Esophagus squamous epithelium (tissue), 5 donors: ENCODE measurements at places on chromosomes 12 and 14.

DNA sequence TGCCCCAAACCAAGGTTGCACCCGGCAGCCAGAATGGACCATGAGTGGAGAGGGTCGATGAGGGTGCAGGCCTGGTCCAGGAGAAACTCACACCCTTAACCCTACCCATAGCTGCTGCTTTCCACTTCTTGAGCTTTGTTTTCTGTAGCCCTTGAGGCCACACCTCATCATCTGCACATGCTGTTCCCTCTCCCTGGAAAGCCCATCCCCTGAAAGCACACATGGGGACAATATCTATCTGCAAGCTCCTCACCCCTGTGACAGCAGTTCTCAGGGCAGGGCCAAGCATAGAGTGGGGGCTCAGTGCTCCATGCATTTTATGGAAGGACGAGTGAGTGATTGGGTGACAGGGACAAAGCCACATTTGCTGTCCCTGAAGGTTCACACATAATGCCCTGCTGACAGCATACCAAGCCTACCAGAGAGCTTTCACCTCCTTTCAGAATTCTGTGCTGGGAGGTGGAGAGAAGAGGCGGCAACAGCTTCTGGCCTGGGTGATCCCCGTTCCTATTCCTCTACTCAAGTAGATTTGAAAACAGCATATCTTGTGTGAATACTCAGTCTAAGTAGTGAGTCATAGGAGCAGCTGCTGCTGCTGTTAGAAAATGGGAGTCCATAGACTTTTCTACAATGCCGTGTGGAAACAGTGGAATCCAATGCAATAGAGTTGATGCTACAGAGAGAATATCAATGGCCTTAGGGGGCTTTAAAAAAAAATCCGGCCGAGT is 44.6 kb downstream of the SRGAP1 start:
- DNase-seq, result no peak

GRCh38 chr12:6062395-6062756 is 62.1 kb downstream of the VWF start:
- DNase-seq, result no peak

GRCh38 chr12:106801167-106801708 is 26.8 kb downstream of the RIC8B start:
- no peak for DNase-seq

DNA sequence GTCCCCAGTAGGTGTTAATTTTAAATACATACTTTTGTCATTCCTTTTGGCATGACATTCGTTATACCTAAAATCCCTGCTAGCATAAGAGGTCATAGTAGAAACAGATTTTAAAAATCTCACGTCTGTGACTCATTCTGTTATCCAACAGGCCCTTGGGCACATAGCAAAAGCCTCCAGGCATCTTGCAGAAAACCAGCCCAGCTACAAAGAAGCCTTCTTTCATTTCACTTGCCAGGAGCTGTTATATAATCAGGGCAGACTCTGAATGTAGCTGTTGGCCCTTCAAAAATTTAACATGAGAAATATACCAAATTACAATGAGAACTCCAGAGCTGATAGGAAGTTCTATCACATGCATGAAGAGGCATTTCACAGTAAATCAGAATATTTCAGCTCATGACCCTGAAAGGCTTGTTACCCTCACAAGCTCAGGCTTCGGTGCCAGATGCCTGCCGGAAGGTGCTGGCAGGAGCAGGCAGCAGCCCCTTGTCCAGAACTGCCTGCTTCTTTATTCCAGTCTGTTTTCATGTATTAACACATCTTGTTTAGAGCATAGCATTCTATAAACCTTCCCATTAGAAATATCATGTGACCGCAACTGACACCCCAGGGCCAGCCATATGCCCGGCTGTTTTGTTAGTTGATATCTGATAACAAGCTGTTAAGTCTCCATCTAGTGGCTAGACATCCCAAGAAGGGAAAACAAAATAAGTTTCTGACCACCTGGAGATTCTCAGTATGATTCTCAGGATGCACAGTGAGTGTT is 17.8 kb downstream of the E2F7 start:
- DNase-seq, result no peak

DNA sequence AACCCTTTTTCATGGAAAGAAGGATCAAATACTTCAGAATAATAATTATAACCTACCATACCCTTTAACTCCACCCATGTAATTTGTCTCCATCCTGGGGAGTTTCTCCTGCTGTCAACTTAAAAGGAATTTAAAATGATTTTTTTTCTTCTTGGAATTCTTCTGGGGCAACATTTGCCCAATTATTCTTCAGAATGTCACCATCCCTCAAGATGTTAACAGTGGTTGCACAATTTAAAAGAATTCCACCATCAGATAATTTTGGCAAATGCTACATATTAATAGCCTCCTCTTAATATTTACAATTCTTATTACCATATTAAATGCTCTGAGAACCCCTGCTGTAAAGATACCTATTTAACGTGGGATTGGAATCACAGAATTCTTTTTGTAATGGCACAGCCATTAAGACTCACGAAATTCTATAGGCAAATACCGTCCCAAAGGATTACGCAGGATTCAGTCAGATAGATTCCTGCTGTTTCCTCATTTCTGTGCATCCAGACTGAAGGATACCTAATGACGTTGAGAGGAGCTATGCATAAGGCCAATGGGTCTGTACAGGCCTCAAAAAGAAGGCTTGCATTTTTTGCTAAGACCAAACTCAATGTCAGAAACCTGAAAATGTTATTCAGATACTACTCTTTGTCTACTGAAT is 177.5 kb downstream of the DAD1 start:
- DNase-seq, result no peak

DNA sequence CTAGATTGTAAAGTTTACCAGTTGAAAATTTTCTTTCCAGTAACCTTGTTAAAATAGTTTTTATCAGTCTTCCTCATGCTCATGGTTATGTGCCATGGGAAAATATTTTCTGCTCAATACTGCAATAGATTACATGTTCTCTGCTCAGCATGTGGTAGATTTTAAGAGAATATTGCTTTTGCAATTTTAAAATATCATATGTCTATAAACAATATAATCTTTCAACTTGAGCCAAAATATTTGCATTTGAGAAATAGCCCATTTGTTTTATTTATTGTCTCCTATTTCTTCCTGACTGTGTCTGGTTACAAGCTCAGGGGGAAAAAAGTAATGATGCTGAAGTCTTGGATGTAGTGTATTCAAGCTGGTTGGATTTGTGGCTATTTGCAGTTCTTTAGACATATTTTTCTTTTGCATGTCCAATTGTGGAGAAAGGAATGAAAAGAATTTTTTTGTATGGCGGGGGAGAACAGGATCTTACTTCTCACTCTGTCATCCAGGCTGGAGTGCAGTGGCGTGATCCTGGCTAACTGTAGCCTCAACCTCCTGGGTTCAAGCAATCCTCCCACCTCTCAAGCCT is 342.6 kb upstream of the NAV3 start:
- no peak for DNase-seq

- DNase-seq, result no peak
Observed at GRCh38 chr14:81314443-81315175, 85.5 kb downstream of the STON2 start.

- no peak for DNase-seq
Observed at GRCh38 chr12:53100466-53101151, 2.7 kb upstream of the SOAT2 start.

- no peak for DNase-seq
Observed at GRCh38 chr14:71645656-71646055, 286.6 kb upstream of the RGS6 start.

DNA sequence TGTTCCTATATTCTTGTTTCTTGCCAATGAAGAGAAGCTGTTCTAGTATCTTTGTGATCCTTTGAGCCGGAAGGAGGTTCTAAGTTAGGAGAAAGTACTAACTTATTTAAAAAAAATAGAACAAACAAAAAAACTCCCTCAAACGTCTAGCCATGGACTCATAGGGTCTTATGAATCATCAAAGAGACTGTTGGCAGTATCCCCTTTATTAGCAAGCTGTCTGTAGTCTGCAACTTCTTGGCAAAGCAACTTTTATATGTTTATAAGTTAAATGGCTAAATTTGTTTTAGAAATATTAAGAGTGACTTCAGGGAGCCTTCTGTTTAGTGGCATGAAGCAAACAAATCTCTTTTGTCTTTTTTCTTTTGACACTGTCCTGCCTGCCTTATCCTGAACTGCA is 291.9 kb downstream of the FUT8 start:
- no peak for DNase-seq

- no peak for DNase-seq
Observed at GRCh38 chr12:124463341-124463921, 104.0 kb downstream of the NCOR2 start.

- no peak for DNase-seq
Observed at GRCh38 chr14:61453103-61453767, 131.9 kb downstream of the PRKCH start.

GRCh38 chr14:88791629-88792472 is 902 bp downstream of the EML5 start:
- no peak for DNase-seq

DNA sequence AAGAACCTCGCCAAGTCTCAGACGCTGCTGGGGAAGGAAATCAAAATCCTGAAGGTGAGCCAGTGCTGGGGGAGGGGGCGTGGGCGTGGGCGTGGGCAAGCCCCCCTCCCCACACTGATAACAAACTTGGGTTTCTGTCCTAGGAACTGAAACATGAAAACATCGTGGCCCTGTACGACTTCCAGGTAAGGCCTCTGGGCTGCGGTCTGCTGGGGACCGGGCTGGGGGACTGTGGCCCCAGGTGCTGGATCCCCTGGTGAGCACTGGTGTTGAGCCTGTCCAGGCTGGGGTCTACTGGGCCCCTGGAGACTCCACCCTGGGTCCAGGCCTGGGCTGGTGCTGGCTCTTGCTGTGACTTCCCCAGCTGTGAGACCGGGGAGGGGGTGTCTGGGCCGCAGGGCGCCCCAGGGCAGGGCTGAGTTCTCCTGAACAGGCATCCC is 1.2 kb downstream of the ULK1 start:
- no peak for DNase-seq

DNA sequence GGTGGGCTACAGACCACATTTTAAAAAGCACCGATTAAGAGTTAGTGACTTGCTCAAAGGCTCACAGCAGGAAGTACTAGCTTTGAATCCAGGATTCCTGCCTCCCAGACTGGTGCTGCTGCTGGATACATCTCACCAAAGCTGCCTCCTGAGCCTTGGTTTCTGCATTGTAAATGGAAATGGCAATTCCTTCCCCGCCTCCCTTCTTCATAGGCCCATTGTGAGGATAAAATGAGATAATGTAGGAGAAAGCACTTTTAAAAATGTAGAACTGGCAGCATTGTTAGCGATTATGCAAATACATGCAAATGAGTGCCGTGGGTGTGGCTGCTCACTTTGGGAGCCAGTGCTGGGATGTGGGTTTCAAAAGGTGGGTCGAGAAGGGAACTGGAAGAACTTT is 15.4 kb downstream of the PDE1B start:
- DNase-seq, result no peak

DNA sequence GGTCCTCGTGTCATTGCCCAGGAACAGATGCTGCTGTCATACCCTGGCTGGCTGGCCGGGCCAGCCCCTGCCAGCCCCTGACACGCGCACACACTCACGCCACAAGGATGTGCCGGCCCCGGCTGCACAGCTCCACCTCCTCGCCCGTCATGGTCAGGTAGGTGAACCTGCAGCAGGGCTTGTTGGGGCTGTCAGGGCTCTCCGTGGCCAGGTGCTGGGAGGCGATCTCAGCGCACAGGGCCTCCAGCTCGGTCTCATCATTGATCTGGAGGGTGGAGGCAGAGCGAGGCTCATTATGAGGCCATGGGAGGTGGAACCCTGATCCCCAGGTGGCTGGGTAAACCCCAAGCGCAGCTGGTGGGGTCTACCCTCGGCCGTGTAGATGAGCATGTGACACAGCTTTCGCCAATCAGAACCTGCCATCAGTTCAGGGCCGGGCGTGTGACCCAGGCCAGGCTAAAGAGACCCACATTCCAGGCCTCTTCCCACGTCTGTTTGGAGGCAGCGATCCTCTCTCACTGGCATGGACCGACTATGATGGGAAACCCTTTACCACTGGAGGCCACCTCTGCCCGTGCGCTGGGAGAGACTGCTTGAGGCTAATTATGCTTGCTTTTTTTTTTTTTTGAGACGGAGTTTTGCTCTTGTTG is 38.8 kb downstream of the TRAFD1 start:
- DNase-seq, result no peak

DNA sequence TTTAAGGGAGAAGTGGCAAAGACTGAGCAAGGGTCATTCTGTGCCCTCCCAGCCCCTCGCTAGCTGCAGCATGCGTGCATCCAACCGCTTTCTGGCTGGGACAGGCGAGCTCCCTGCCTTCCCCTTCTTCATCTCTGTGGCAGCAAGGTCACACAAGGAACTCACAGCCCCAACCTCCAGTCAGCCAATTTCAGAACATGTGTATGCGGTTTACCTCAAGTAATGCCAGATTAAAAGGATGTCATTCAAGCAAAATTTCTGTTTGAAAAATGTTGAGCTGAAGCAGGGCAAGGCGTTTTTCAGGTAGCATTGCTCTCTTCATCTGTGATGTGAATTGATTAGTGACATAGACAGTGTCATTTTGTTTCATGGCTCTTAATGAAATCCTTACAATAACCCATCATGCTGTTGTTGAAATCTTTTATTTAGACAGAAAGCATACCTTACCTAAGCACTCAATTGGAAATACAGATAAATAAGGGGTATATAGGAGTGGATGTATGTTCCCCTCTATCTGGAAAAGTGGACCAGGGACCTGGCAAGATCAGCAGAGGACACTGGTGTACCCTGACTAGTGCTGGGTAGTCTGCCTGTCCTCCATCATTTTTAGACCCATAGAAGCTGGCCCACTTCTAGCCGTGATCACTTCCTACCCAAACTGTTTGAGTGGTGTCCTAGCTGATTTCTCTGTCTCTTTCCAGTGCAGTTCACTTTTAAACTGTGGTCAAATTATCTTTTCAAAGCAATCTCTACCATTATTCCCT is 82.8 kb upstream of the NEDD1 start:
- DNase-seq, result no peak

DNA sequence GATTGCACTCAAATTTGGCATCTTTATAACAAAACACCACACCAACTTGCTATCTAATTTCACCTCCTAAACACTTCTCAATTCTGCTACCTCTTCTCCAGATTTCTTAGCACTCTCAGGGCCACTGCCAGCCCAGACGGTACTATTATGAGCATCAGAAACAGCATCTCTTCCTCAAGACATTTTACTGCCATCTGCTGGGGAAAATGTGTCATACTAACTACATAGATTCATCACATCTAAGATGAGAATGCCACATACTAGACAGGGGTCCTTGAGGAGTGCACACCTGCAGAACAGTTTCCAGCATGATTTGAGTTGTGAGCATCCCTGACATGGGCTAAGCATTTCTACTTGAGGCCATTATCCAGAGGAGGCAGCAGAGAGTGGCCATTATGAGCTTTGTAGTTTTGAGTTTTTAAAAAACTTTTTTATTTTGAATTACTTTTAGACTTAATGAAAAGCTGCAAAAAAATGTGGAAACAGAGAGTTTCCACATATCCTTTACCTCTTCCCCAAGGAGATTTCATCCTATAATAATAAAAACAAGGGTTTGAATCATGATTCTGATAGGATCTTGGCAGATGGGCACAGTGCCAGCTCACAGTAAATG is 15.1 kb upstream of the GRIP1 start:
- no peak for DNase-seq

- DNase-seq, result no peak
Observed at GRCh38 chr12:67357376-67358125, 88.4 kb downstream of the CAND1 start.

- no peak for DNase-seq
Observed at GRCh38 chr12:76265424-76266180, 82.6 kb downstream of the BBS10 start.

- no peak for DNase-seq
Observed at GRCh38 chr12:82034769-82035168, 275.6 kb upstream of the PPFIA2 start.
